Activated CD4-positive, alpha-beta memory T cell treated with anti-CD3 and anti-CD28 coated beads for 36 hours (primary cell): ENCODE measurements at places on chromosomes 6 and 20.

GRCh38 chr6:2911171-2911570 is 8.1 kb upstream of the SERPINB9 start:
- no peak for DNase-seq

- DNase-seq = no peak
Measured at GRCh38 chr6:91130126-91130525, 543.3 kb upstream of the MAP3K7 start.

DNA sequence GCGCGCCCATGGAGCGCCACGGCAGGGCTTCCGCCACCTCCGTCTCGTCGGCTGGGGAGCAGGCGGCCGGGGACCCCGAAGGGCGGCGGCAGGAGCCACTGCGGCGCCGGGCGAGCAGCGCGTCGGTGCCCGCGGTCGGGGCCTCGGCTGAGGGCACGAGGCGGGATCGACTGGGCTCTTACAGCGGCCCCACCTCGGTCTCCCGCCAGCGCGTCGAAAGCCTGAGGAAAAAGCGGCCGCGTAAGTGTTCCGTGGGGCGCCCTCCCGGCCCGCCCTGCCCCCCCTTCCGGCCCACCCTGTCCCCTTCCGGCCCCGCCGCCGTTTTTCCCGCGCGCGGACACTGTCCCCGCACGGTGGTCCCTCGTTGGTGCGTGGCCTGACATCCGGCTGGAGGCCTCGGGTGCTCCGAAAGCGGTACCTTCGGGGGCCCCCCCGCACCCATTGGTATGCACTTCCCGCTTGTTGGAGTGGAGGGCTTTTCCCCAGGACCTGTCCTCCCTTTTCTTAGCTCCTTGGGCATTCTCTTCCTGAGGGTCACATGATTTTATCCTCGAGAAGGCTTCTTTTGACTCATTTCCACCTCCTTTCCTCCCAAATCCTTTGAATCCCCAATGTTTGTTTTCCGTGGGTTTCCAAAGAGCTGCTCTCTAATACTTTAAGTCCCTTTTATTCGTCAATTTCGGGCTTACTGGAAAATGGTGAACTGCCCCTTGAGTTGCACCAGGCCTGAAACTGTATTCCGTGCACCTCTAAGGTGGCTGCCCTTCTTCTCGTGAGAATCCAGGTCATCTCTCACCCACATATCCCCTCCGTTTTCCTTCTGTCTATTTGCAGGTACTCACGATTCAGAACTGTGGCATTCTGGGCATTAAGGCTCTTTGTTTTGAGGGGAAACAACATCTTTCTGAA is 556 bp downstream of the PANK2 start:
- DNase-seq = peak; percentile 65

DNA sequence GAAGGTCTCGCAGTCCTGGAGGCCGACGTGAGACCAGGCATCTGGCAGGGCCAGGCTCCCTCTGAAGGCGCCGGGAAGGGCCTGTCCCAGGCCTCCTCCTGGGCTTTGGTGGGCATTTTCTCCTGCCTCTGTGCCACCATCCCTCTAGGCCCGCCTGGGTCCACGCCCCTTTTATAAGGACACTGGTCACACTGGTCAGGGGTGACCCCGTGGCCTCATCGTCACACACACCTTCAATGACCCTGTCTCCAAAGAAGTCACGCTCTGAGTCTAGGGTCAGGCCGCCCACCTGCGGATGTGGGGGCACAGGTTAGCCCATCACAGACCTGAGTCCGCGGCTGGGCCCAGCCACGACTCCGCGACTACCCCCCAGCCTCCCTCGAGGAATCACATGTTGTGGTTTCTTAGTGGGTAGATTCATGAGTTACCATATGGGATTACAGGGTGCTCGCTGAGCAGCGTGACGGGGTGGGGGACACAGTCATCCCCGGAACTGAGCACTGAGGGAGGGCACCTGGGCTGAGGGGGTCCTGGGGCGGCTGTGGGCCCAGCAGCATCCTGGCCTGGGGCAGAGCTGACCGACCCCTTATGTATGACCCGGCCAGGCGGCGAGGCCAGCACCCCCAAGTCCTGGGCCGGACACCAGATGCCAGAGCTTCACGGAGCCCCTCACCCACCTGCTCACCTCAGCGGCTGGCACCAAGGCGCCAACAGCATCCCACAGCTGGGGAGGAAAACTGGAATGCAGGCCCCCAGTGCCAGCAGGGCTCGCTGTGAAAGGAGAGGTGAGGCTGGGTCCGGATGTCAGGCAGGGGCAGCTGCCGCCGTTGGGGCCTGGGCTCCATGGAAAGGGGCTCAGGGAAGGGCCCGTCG is 115.9 kb downstream of the DLL1 start:
- DNase-seq = no peak

DNA sequence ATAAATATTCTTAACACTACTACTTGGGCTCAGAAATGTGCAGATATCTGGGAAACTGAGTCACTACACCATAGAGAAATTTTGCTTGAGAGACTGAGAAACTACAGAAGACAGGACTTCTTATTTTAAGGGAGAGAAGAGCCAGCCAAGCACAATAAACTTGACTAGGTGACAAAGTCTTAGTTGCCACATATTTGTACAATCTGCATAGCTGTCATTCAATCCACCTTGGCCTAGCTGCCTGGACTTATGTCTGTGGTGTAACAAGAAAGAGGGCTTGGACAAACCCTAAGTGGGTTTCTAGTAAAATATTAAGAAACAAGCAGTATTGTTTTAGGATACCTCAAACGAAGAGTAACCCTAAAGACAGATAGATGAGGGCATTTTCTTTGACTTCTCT is 21.8 kb upstream of the IRAK1BP1 start:
- DNase-seq = no peak

GRCh38 chr6:44431118-44431725 is 43.7 kb downstream of the CDC5L start:
- peak; percentile 51 for DNase-seq

DNA sequence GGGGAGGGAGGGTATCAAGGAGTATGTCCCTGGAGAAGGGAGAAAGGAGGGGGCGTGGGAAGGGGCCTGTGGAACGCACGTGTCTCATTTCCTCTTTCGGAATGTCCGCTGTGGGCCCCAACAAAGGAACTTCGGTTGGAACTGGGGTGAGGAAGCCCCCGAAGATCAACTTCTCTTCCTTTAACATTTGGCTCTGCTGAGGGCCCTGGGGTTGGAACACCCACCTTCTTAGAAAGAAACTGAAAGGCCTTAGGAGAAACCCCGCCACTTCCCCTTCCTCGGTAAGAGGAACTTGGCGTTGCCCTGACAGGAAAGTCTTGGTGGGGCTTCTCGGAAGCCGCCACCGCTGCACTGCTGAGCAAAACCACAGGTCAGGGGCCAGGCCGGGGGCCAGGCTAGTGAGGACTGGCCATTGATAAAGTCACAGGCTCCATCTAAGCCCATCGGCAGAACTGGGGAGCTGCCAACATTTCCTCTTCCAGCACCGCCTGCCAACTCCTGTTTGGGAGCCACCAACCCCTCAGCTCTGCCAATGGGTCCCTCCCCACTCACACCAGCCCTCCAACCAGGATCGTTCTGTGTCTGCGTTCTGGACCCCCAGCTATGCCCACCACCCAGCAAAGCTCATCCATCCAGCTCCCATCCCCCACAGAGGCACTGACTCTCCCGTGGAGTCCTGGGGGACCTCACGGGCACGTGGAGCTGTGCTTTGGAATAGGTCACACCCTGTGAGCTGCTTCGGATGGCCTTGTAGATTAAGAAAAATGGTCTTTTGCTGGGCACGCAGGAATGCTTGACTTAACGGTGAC is 44.8 kb downstream of the FGD2 start:
- peak; percentile 86 for DNase-seq

- DNase-seq = no peak
Measured at GRCh38 chr6:52132292-52132691, 44.9 kb upstream of the PKHD1 start.
